ENCODE measurements at places on chromosomes 1 and 21.

DNA sequence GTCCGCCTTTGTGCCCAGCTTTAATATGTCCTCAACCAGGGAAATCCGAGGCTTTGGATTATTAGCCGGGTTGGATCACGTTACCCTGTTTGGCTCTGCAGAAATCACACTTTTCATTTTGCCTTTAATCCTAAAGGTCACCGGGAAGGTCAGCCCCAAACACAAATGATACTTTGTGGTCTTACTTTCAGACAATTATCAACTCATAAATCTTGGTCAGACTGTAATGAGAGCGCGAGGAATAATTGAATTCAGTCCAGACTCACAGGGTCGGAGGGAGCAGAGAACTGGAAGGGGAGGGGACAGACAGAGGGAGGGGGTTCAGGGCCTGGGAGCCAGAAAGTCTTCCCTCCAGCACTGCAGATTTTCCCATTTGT, 91.7 kb upstream of the NFIA start:
- no peak for DNase-seq

DNA sequence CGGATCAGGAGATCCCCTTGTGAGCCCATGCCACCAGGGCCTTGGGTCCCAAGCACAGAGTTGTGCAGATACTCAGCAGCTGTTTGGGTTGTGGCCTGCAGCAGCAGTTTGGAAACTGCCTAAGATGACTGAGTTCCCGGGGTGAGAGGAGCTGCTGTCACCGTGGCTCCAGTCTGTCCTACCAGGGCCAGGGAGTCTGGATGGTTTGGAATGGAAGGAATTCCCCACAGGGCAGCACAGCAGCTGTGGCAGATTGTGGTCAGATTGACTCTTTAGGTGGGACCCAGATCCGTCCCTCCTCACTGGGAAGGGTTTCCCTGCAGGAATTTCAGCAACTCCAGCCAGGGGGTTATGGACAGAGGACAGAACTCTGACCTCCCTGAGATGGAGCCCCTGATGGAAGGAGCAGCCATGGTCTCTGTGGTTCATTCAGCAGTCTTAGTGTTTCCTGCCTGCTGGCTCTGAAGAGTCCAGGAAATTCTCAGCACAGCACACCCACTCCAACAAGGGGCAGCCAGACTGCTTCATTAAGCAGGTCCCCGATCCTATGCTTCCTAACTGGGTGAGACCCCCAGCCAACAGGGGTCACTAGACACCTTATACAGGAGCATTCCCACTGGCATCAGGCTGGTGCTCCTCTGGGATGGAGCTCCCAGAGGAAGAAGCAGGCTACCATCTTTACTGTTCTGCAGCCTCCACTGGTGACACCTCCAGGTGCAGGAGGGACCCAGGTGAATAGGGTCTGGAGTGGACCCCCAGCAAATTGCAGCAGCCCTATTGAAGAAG, 51.5 kb upstream of the TNFSF4 start:
- DNase-seq = no peak

- peak; percentile 28 for DNase-seq
Observed at GRCh38 chr1:8462371-8462892, 144.5 kb downstream of the SLC45A1 start.

GRCh38 chr1:51280321-51280978, 44.4 kb downstream of the RNF11 start:
- DNase-seq = peak; percentile 84

- DNase-seq = no peak
Observed at GRCh38 chr1:2087766-2088165, 37.6 kb downstream of the PRKCZ start.

GRCh38 chr1:66533804-66534740, at the start of gene SGIP1:
TSS of gene SGIP1 (plus strand) at chr1:66534153. CDS start at chr1:66534359, 206 bp downstream.
- DNase-seq = peak; percentile 79

- no peak for DNase-seq
Observed at GRCh38 chr1:6859415-6860343, 74.4 kb downstream of the CAMTA1 start.

DNA sequence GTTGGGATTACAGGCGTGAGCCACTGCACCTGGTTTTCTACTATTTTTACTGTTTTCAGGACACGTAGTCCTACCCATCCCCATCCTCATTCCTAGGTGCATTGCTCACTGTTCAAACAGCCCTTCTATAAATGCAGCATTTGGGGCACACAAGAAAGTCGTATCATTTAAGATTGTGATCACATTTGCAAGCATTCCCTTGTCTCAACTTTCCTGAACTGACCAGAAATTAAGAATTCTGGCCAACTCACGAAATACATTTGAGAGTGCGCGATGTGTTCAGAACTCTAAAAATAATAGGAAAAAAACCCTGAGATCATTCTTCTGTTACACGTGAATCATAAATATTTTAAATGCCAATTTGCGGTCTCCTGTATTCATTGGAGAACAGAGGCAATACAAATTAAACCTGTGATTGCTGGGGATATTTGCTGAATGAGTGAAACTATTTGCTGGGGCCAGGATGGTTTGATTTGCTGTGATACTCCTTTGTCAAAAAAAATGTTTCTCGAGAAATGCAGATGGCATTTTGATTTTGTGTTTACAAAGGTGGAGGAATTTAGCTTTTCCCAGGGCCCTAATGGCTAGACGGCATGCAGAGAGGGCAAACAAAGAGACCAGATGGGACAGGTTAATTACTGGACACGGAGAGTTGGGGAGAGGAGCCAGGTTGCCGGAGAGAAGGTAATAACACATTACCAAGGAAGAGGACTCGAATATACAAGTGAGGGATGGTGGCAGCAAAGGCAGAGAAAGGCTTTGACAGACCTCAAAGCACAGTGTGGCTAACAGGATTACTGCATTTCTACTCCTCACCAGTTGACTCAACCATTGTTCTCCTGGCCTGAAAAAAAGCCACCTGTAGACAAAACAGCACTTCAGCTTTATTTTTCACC, 38.4 kb downstream of the STPG1 start:
- DNase-seq = no peak

DNA sequence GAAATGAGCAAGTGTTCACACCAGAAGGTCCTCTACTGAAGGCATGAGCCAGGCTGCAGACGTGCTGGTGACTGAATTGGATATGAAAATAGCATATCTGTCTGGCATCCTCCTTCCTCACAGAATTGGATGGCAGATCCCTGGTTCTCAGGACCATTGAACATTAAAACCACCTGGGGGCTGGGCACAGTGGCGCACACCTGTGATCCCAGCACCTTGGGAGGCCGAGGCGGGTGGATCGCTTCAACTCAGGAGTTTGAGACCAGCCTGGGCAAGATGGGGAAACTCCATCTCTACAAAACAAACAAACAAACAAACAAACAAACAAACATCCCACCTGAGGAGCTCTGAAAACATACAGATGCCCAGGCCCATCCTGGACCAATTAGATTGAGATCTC, 23.4 kb downstream of the TEX35 start:
- DNase-seq = no peak

- no peak for DNase-seq
Observed at GRCh38 chr1:110880708-110881374, 7.9 kb downstream of the CD53 start.

GRCh38 chr1:213297021-213297420, 246.0 kb downstream of the RPS6KC1 start:
- no peak for DNase-seq

GRCh38 chr1:37656881-37657280, 22.2 kb upstream of the RSPO1 start:
- DNase-seq = no peak

DNA sequence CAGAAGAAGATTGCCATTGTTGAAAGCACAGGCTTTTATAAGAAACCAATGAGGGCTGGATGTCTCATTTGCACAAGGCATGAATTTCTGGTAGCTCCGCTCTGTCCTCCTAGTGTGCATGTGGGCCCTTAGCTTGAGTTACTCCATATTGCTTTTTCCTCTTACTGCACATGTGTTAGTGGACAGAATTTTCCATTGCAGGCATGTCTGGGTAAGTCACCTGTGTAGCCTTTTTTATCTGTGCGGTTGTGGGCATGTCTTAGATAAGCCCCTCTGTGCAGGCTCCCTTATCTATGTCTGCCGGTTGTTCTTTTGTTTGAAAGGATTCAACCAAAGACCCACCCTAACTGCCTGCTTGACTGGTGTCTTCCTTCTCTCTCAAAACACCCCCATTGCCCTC, 7.2 kb upstream of the CLCA1 start:
- no peak for DNase-seq

- no peak for DNase-seq
Observed at GRCh38 chr1:67018574-67018973, 35.4 kb downstream of the SLC35D1 start.

DNA sequence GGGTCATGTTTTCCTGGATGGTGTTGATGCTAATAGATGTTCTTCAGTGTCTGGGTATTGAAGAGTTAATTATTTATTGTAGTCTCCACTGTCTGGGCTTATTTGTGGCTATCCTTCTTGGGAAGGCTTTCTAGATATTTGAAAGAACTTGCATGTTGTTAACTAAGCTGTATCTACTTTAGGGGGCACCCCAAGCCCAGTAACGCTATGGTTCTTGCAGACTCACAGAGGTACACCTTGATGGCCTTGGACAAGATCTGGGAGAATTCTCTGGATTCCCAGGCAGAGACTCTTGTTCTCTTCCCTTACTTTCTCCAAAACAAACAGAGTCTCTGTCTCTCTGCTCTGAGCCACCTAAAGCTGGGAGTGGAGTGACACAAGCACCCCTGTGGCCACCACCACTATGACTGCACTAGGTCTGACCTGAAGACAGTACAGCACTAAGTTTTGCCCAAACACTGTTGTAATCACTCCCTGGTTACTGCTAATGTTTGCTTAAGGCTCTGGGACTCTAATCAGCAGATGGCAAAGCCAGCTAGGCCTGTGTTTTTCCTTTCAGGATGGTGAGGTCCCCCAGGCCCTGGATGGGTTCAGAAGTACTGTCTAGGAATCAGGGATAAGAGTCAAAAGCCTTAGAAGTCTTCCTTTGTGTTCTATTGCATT, 76.5 kb upstream of the C1orf21 start:
- no peak for DNase-seq

DNA sequence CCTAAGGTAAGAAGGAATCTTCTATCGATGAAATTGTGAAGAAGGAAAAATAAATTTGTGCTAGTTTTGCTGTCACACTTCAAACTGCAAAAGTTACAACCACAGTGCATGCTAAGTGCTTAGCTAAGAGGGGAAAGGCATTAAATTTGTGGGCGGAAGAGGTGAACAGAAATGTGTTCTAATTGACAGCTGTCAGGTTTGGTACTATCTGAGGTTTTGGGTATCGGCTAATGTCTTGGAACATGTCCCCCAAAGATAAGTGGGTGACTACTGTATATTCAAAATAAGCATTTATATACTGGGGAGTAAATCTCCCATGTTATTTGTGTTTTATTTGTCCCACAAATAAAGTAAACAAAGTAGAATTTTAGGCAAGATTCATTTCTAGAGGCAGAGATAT, 8.0 kb downstream of the CR1 start:
- no peak for DNase-seq

DNA sequence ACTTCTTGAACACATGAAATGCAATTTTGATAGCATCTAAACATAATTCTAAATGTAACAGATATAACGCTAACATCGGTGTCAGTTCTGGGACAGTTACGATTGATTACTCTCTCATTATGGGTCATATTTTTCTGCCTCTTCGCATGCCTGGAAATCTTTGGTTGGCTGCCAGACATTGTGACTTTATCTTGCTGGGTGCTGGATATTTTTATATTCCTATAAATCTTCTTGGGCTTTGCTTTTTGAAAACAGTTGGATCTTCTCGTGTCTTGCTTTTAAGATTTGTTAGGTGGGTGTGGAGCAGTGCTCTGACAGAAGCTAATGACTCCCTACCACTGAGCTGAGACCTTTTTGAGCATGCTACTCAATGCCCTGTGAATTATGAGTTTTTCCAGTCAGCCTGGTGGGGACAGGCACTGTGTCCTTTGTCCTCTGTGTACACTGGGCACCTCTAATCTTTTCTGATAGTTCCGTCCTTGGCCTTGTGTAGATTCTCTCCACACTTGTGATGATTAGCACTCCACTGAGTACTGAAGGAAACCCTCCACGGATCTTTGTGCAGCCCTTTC, 28.0 kb upstream of the EDARADD start:
- DNase-seq = peak; percentile 9

- DNase-seq = no peak
Observed at GRCh38 chr21:34369741-34370140, 5.6 kb upstream of the SMIM11 start.

GRCh38 chr1:235315173-235315572, 12.8 kb downstream of the ARID4B start:
- no peak for DNase-seq

DNA sequence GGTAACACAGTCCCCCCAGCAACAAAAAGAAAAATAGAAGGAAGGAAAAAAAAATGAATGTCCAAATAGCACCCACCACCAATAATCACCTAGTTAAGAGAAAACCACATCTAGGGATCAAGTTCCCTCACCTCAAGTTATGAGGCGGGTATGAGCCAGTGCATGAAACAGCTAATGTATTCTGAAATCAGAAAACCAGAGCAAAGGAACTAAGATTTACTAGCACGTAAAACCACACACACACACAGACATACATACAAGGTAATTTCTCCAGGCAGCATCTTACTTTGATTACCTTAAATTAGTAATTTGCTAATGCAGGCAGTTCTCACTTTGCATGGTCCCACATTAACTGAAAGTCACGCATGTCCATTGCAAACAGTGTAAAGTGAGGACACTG, 109.8 kb downstream of the HLCS start:
- DNase-seq = no peak

DNA sequence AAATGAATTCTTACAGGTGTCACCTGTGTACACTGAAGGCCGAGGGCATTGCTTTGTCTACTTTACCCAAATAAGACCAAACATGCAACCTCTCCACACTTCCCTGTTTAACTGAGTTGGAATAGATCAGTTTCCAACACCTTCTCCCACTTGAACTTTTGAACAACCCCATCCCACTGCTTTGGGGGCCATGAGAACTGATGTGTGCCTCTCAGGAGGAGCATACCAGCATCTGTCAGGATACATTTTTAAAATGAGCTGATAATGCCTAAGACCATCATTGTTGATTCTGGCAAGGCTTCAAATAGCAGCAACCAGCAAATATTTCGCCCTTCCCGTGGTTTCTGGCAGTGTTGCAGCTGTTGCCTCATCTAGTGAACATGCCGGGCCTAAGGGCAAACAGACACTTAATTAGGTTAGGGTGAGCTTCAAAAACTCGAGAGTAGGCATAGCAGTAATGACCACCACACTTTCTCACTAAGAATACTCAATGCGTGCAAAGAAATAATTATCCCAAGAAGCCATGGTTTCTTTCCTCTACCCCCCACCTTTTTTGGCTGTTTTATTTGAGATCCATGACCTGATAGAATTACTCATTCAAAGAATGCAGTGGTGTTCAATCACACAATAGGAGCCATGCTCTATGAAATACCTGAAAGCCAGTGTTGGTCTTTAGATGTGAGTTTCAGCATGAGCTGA, 63.7 kb downstream of the MAP10 start:
- peak; percentile 17 for DNase-seq

- DNase-seq = no peak
Observed at GRCh38 chr1:118918940-118919259, 69.2 kb downstream of the TBX15 start.

DNA sequence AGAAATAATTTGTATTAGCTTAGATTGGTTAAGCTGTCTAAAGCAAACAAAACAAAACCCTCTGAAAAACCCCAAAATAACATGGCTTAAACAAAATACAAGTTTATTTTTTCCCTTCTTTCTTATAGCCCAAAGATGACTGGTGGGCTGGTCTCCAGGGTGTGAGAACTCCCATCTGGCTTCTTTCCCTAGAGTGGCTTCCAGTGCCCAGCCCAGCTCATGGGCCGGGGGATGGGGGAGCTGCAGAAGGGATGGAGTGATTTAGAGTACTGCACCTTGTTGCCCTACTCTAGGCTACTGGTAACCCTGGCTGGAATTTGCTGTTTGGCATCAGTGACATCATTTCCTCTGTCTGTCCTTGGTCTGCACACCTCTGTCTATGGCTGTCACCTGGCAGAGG, 223.0 kb downstream of the PBX1 start:
- no peak for DNase-seq

Measured in thyroid gland (tissue), 4 donors.